ENCODE measurements at places on chromosomes 3 and 15.
A peak's percentile ranks its signal among the peaks of the same experiment; 100 is the strongest.

GRCh38 chr3:131717493-131717892 lies 214.7 kb upstream of the MRPL3 start:
- no peak for DNase-seq

GRCh38 chr15:87374339-87374738 lies 882.2 kb downstream of the NTRK3 start:
- no peak for DNase-seq

DNA sequence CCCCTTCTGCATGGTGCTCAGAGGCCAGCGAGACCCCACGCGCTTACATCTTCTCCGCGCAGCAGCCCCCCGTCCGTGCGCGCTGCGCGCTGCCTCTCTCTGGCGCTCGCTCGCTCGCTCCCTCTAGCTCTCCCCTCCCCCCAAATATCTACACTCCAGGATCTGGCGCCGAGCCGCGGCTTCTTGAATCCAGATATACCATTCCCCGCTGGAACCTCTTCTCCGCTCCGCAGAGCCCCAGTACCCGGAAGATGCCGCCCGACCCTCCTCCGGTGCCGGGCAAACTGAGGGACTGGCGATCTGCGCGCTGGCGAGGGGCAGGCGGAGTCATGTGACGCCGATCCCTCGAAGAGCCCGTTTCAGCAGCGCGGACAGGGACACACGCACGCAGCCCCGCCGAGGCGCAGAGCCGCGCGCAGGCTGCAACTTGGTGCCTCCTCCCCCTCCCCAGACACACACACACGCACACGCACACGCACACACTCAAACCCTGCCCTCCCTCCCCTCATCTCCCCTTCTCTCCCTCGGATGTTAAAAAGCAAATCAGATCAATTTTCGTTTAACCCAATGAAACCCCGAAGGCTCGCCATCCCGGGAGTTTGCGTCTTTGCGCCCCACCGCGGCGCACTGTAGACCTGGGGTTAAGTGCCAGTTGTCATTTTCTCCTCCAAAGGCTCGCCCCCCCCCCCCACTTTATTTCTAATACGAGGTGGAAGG lies at the start of gene RASGRF1:
RASGRF1 (minus strand) TSS at position 294 of the 717 bp plus-strand sequence; CDS start at position 12, 282 bp downstream.
- DNase-seq = no peak

DNA sequence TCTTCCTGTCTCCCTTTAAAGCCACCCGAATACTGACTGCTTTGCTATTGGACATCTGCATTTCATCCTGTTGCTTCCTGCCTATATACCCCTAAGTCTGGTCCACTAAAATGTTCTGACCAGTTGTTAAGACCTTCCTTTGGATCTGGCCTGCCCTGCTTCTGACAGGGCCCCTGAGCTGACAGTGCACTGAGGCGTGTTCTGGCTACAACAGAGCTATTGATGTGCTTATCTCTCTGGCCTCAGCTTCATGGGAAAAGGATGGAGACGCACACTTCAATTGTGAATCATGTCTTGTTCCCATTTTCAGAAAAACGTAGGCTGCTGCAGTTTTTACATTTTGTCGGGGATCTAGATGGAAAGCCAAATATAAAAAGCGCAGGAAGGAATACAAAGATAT lies 7.1 kb upstream of the P3H2 start:
- no peak for DNase-seq

GRCh38 chr3:121735047-121735696 lies 14.4 kb downstream of the GOLGB1 start:
- no peak for DNase-seq

- DNase-seq = no peak
These were observed 210.8 kb downstream of the RPLP1 start for GRCh38 chr15:69663441-69663840.

DNA sequence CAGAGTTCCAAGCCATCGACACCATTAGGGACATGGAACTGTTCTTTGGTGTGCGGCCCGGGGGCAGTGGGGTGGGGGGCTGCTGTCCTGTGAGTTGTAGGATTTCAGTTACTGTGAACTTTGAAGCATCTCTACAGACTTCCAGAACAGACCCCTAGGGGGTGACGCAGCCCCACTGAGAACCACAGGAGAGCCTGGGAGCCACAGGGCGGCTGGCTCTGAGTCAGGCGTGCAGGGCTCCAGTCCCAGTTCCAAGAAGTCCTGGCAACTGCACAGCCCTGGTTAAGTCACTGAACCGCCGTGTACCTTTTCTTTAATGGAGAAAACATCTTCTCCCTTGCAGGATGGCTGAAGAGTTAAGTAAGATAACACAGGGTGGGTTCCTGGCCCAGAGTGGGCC lies 23.5 kb upstream of the LRTM1 start:
- DNase-seq = no peak

- DNase-seq = no peak
These were observed 82.9 kb upstream of the HACD2 start for GRCh38 chr3:123667784-123668183.

DNA sequence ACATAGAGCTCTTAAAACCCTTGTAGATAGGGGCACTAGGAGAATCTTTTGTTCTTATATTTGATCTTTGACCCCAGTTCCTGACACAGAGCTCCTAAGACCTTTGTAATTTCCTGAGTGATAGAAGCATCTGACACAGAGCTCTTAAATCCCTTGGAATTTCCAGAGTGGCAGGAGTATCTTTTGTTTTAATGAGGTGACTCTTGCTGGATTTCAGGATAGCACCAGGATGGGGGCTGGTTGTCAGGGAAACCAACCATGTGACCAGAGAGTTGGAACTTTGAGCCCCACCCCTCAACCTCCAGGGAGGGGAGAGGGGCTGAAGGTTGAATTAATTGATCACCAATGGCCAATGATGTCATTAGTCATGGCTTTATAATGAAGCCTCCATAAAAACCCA lies 47.6 kb upstream of the ST8SIA2 start:
- DNase-seq = no peak

DNA sequence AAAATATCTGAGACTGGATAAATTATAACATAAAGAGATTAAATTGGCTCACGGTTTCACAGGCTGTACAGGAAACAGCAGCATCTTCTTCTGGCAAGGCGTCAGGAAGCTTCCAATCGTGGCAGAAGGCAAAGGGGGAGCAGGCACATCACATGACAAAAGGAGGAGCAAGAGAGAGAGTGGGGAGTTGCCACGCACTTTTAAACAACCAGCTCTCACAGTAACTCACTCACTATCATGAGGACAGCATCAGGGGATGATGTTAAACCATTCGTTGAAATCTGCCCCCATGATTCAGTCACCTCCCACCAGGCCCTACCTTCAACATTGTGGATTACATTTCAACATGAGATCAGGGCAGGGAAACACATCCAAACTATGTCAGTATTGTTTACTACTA lies 114.5 kb upstream of the SPATA16 start:
- no peak for DNase-seq

DNA sequence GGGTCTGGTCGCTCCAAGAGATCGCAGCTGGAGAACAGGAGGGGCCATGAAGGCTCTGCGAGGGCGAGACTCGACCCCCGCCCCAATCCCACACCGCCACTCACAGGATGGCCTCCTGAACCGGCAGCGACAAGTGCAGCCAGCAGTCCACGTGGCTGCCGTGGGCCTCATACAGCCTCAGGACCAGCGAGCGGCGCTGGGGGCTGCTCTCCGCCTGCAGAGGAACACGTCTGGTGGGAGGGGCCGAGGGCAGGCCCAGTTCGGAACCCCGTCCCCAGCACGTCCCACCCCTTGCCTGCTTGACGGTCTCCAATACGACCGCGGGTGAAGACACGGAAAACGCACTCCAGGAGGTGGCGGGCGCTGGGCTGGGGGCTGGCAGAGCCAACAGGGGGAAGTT lies 9.2 kb downstream of the NEIL1 start:
- DNase-seq = no peak

DNA sequence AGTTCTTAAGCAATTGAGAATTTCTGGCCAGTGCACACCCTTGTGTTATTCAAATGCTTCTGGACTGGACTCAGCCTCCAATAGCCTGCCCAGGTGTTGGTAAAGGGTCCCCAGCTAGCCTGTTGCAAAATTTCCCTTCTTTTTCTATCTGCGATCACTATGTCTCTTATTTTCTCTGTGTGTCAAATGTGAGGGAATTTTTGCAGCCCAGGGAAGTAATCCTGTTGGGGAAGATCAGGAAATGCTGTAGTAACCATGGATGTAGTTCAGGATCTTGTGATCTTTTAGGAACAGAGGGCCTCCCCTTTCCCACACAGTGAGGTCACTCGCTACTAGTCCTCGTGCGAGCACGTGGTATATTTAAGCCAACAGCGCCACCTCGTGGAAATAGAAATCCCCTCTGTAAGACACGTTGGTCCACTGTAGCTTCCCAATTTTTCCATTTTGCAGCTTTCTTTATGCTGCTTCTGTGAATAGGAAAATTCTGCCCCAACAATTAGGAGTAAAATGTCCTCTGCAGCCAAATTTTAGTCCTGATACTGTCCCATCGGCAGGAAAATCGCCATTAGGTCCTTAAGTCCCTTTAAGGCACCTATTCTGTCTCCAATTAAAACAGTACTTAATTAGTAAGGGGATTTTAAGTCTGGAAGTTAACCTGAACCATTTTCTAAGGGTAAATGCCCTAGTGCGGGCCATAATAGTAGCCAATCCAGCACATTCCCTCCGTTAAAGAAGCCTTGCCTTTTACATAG lies 4.0 kb upstream of the SMCO1 start:
- DNase-seq = no peak

- DNase-seq = no peak
These were observed 295.7 kb downstream of the UNC13C start for GRCh38 chr15:54273928-54274327.

DNA sequence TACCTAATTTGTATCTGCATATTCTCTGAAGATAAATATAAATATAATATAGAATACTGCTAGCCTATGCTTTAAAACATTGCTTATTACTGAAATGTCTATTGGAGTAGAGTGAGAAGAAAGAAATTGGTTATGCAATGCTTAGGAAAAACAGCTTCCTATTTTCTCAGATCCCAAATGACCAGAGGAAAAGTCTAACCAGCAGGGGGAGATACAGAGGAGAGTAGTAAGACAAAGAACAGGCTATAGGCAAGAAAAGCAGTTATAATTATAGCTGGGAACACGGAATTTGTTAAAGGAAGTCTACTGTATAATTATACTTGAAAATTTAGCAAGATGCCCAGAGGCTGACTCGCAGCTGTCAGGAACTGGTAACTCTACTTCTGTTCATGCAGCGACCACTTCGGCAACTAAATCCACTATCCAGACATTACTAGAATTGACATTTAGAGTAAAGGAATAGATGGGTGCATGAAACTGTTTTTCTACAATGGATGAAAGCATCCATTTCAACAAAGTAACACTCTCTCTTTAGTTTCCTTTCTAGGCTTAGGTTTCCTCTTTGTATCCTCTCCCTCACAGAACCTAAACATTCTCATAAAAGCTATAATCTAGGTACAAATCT lies 97.2 kb downstream of the TBC1D5 start:
- peak; percentile 11 for DNase-seq

GRCh38 chr3:104286645-104287044 lies 1080.1 kb upstream of the ALCAM start:
- no peak for DNase-seq

DNA sequence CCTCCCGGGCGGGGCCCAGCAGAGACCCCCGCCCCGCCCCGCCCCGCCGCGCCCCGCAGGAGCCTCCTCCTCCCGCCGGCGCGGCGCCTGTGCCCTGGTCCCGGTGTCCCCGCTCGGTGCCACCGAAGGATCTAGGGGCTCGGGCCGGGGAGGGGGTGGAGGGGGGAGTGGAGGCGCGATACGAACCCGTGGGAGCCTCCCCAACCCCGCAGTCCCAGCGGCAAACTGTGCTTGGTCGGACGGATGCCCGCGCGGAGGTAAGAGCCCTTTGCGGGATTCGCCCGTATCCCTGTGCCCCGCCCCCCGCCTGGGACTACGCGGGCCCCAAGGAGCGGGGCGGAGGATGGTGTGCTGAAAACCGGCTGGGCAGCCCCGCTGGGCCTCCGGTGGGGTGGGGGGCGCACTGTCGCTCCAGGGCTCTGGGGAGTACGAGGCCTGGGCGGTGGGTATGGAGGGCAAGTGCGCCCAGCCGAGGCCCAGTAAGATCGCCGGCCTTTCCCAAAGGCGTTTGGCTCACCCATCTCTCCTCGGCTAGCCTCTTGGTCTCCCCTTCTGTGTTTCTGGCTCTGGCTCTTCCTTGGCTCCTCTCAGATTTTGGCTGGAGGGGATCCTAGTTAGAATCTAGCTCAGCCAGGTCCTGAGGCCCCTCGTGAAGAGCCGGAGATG lies 65.6 kb upstream of the POLG start:
- DNase-seq = no peak

GRCh38 chr3:64634417-64634816 lies 53.4 kb downstream of the ADAMTS9 start:
- no peak for DNase-seq

GRCh38 chr3:171258316-171258715 lies 201.9 kb downstream of the TNIK start:
- DNase-seq = no peak

DNA sequence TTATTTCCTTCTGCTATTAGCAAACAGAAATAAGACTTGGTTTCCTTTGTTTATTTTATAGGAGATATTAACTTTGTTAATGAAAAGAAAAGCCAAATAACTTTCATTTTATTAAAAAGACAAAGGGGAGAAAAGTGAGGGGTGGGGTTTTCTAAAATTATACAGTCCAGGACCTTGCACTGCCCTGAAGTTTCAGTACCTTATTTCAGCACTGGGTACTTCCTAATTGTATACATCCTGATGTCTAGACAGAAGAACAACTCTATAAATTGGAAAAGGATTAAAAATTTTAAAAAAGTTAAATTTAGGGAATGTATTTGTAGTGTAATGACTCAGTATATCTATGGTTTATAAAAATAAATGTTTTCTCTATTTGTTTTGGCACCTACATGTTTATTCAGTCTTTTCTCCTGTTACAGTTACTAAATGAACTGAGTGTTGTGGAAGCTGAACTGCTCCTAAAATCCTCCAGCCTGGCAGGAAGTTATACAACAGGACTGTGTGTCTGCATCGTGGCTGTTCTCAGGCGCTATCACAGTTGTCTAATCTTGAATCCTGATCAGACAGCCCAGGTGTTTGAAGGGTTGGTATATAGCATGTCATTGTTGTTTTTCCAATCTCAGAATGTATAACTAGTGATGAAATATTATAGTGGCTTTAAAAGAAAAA lies 27.6 kb upstream of the P2RY13 start:
- DNase-seq = no peak

DNA sequence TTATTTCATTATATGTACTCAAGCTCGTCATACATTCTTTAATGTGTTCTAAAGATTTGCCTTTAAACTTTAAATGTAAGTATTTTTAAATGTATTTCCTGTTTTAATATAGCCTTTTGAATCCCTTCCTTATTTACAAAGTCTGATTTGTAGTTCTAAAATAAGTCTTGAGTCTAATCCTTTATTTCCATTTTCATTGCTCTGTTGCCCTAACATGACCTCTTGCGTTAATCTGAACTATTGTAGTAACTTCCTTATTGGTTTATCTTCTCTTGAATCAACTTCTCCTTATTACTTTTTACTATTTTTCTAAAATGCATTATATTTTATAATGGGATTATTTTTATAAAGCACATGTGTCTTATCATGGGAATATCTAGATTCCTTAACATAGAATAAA lies 24.0 kb downstream of the KNL1 start:
- no peak for DNase-seq

DNA sequence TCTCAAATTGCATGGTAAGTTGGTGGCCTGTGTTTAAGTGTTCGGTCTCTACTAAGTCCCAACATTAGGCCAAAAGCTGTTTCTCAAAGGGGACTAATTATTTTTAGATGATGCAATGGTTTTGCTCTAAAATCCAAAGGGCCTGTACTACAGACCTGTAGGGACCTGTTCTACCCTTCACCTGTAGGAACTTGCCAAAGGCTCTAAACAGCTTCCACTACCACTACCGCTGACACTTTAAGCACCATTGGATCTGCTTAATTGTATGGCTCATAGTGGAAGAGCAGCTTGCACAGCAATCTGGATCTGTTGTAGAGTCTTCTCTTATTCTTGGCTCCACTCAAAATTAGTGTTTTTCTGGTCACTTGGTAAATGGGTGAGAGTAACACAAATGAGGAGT lies 346.8 kb downstream of the EPHA6 start:
- DNase-seq = no peak

Data from germinal center (tissue), 1 donor.